ENCODE measurements at places on chromosomes 16 and 17.

- no peak for DNase-seq
These were observed 1165.8 kb upstream of the GOT2 start for GRCh38 chr16:59899940-59900339.

DNA sequence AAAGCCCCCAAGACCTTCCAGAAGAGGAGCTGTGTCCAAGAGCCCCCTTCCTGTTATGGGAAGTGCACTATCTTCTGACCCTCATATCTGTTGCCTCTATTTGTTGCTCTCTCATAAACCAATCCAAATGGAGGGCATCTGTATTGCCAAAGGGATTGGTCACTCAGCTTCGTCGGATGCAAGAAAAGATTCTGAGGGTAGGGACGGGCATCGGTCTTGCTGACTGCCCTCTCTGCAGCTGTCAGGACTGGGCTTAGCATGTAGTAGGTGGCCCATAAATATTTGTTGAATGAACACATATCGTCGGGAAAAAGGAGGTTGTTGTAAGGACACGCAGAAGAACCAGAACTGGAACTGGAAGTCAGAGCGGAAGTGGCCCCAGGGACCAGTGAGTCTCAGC, 44.1 kb downstream of the CCDC42 start:
- no peak for DNase-seq

- no peak for DNase-seq
These were observed 52.1 kb upstream of the CACNG5 start for GRCh38 chr17:66782851-66783250.

DNA sequence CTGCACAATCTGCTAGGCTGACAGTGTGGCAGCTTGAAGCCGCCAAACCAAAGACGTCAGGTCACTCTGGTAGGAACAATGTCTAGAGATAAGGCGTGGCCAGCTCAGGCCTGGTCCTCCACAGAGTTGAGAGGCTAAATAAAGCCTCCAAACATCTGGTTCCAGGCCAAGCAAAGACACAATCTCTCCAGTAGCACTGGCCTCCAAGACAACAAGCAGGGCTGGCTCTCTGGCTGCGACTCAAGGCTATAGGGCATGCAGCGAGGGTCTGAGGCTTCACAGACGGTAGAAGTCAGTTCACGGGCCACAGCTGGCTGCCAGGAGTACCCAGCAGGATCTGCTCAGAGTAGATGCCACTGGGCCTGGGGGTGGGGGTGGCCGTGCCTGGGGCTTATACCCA, 75.6 kb downstream of the ABR start:
- no peak for DNase-seq

DNA sequence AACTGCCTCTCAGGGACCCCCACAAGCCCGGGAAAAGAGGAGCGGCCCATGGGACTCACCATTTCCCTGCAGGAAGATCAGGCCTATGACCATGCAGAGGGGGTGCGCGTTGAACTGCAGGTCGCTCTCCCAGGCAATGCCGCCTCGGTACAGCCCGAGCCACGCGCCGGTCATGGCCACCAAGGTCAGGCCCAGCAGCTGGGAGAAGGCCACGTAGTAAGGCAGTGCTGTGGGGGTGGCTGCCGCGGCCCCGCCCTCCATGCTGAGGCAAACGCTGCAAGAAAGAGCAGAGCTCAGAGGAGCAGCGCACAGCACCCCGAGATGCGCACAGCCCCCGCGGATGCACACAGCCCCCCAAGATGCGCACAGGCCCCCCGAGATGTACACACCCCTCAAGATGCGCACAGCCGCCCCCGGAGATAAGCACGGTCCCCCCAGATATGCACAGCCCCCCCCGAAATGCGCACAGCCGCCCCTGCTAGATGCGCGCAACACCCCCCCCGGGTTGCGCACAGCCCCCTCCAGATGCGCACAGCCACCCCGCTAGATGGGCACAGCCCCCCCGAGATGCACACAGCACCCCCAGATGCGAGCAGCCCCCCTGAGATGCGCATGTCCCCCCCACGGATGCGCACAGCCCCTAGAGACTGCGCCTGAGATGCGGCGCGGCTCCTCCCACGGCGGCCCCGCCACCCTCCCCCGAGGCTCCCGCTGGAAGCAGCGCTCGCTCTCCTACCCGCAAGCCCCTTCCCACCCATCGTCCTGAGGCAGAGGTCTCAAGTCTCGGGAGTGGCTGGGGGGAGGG, 8.6 kb downstream of the CYB561 start:
- no peak for DNase-seq

Measured in stimulated activated CD4-positive, alpha-beta T cell treated with anti-CD3 and anti-CD28 coated beads, Interleukin-4, amount 100 ng/mL, for 24 hours (primary cell).